ENCODE measurements at places on chromosomes 13 and 19.
A peak's percentile ranks its signal among the peaks of the same experiment; 100 is the strongest.

DNA sequence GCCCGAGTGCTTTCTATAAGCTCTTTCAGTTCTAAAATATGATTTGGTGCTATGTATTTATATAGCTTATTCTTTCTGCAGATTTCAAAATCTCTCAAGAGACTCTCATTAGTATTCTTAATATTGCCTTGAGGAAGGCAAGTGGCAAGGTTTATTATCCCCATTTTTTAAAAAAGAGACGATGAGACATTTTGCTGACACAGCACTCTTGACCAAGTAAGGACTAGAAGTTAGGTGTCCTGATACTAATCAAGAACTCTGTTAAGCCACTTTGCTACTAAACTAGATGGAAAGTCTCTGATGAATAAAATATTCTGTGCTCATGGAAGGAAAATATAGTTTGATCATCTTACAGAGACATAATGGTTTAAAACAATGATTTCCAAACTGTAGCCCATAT, 164.7 kb downstream of the MZT1 start:
- DNase-seq = no peak

DNA sequence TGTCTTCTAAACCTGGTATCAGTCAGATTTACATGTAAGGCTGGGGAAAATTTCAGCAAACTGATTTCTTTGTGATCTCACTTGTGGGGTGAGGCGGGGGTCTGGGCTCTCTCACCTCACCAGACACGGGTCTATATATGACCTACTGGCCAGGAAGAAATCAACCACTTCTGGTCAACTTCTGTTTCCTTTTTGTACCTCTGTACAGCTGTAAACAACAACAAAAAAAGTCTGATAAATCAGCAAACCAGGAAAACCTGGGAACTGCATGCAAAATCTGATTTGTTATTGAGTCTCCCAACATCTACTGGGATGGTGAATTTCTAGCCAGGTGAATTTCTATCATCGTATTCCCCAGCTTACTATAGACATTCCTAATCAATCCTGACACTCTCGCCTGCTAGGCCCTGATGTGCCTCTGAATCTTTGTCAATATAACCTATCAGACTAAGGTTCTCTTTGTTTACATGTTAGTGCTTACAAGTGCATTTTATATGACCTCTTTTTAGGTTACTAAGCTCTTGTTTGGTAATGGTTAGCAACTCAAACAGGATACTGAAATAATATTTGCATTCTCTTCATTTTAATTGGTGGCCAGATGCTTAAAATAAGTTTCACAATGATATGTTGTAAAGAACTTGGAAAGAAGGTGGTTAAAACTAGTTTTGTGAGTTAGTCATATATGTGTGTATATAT, 77.7 kb downstream of the LRRC63 start:
- no peak for DNase-seq

GRCh38 chr19:40458597-40458974, 7.0 kb downstream of the BLVRB start:
- DNase-seq = no peak

DNA sequence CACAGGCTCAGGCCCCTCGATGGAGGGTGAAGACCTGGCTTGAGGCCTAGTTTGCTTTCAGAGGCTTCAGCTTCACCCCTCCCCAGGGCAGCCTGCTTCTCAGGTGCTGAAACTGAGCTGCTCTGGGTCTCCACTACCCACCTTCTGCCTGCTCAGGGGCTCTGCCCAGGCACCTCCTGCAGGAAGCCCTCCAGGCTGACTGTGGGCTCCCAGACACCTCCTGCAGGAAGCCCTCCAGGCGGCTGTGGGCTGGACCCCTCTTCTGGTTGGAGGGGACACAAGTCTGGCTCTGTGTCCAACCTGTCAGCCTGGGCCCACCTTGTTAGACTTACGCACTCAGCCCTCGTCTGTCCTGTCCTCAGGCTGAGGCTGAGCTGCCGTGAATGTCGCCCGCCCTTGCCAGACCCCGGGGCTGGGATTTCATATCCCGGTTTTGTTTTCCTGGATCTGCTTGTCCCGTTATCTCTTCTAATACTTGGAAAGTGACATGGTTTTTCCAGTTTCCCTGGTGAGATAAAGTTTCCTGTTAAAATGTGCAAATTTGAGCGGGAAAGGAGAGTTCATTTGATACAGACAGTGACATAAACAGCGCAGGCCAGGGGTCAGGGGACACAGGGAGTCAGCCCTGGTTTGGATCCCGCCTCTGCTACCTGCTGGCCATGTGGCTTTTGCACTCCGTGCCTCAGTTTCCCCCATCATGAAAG, 20.8 kb upstream of the MISP start:
- DNase-seq = no peak

GRCh38 chr19:29770648-29771047, 41.1 kb upstream of the CCNE1 start:
- DNase-seq = no peak

DNA sequence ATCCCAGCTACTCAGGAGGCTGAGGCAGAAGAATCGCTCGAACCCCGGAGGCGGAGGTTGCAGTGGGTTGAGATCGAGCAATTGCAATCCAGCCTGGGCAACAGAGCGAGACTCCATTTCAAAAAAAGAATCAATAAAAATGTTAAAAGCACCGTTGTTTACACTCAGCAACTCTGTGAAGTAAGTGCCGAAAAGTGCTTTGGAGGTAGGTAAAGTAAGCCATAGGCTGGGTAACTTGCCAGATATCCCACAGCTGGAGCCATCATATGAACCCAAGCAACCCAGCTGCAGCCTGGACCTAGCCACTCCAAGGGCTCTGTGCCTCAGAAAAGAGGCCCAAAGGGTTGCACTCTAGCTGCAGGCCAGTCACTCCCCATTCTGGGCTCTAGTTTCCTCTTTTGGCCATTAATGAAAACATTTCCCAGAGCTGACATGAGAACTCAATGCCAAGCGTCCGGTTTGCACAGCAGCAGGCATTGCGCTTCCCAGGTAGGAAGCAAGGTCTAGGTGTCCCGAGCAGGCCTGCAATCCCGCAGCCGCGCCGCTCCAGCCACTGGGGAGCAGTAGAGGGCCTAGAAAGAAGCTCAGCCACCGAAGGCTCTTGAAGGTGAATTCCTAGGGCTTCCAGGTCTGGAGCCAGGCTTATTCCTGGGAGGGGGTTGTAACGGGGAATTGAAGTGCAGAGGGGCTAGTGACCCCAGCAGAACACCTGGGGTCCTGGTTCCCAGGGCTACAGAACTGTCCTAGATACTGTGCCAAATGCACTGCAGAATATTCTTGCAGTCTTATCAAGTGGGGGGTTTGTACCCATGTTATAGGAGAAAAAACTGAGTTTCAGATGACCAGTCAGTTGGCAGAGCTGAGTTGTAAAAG, 4.1 kb upstream of the CD79A start:
- DNase-seq = peak; percentile 81

GRCh38 chr13:33372251-33372919, 86.8 kb upstream of the STARD13 start:
- no peak for DNase-seq

GRCh38 chr19:27885359-27885758, 1327.6 kb downstream of the UQCRFS1 start:
- DNase-seq = no peak

DNA sequence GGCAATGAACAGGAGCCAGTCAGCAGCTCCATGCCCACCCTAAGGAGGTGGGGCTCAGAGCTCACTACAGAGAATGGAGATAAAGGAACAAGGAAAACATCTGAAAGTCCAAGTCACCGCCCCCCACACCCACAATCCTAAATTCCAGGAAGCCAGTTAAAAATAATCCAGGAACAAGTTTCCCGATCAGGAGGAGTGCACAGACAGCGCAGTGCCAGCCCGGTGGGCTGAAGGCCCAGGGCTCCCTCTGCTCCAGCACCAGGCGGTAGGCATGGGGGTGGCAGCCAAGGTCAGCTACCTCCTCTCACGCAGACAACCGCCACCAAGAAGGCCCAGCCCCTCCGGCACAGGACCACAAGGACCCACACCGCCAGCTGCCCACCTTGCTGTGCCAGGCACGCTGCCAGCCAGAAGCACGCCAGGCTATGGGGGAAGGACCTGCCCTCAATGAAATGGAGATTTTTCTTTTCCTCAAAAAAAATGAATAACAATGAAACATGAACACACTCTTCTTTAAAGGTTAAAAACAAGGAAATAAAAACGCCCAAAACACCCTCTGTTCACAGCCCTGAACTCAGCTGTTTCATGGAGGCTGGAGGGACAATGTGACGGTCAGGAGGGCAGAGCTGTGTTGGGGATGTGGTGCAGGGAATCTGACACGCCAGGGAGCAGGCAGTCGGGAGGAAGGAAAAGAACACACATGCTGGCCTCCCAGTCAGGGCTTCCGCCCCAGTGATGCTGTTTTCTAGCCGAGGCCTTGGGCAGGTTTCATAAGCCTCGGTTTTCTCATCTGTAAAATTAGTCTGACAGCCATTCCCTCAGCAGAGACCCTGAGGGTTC, 11.0 kb downstream of the STK24 start:
- no peak for DNase-seq

- peak; percentile 92 for DNase-seq
Observed at GRCh38 chr19:32345261-32346207, at the start of gene ZNF507. Gene ZNF507 (plus strand): TSS chr19:32345610. CDS start chr19:32352831, 7,221 bp downstream.

GRCh38 chr13:94454906-94455305, 24.6 kb downstream of the DCT start:
- DNase-seq = no peak

DNA sequence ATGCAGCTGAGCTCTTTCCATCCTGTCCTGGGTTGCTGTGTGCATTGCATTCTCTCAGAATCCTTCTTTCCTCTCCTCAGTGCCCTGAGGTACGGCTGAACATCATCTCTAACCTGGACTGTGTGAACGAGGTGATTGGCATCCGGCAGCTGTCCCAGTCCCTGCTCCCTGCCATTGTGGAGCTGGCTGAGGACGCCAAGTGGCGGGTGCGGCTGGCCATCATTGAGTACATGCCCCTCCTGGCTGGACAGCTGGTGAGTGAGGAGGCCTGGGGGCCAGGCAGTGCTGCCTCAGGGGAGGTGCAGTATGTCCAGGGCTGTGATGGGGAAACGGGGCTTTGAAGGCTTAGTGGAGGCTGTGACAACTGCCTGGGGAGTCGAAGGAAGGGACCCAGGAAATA, 29.8 kb downstream of the PPP2R1A start:
- DNase-seq = no peak

DNA sequence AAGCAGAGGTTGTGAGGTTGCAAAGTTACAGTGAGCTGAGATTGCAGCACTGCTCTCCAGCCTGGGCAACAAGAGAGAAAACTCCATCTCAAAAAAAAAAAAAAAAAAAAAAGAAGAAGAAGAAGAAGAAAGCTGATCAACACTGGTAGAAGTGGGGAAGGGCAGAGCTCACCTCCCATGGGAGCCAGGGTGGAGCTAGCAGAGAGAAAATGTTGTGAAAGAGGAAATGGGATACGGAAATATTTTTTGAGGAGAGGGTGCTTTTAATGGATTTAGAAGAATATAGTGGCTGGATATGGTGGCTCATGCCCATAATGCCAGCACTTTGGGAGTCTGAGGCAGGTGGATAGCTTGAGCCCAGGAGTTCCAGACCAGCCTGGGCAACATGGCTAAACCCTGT, 6.8 kb downstream of the GPR42 start:
- no peak for DNase-seq

DNA sequence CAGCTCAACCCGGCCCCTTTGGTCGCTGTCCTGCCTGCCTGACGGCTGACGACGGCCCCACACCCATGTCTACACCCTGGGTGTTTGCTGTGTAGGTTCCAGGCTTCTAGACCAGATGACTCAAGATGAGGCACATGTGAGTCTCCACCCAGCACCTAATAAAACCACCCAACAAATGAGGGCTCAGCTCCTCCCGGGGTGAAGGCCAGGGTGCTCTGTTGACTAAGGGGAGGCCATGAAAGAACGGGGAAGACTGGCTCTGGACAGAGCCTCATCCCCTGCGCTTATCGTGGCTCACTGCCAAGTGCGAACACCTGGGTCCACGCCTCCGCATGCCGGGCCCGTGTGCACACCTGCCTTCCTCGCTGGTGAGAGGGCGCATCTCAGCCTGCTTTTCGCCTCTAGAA, 39.6 kb downstream of the COL4A2 start:
- DNase-seq = no peak

DNA sequence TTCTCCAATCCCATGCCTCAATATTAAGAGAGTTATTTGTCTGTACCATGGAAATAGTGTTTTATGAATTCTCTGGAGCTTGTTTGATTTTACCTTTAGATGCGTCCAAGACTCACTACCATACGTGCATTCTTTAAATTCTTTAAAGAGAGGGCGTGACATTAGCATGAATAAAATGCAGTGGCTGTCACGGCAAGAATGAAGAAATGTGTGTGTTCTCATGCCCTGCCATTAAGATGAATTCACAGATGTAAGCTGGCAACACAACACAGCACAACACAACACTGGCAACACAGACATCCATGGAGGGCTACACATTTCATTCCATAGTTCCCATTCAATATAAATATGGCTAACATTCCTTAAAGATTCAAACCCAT, 213.4 kb downstream of the ENOX1 start:
- no peak for DNase-seq

DNA sequence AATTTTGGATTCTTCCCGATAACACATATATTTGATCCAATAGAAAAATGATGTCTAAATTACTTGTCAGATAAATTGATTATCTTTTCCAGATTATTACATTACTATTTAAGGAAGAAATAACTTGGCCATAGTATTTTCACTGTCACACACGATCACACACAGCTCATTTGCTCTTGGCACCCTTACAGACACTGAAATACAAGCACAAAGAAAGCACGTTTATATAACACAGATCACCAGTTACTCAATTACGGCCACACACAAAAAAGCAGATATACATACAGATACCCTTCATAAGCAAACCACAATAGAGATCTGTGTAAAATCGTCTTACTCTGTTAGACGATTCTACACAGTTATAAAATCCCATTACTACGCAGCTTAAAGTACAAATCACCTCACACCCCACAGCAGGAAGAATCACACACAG, 716 bp upstream of the ZNF420 start:
- DNase-seq = no peak

DNA sequence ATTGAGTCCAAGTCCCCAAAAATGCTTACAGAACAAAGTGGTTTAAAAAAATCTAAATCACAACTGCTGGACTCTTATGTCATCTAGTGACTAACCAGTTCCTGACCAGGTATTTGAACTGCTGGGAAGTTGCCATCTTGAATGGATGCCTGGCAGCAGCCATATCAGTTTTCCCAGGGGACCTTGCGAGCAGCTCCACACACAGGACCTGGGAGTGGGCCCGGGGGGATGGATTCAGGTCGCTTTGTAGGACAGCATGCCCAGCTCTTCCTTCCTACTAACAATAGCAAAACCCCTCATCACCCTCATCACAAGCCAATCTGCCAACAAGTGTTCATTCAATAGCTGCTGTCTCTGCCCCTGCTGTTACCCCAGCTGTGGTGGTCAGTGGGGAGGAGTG, 65.3 kb downstream of the KCTD15 start:
- DNase-seq = peak; percentile 47

DNA sequence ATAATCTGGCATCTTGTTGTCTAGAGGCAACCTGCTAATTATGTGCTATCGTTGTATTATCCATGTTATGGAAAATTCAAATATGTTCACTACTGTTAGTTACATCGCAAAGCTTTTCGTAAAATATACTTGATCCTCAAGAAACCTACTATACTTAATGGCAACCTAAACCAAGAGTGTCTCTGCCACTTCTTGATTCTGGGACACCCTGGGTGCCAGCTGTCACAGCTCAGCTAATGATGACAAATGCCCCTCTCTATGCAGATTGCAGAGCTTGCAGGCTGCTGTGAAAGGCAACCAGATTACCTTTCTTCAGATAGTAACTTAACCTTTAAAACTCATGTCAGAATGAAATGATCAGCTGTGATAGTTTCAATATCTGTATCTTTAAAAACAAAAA, 8.9 kb upstream of the MAB21L1 start:
- peak; percentile 49 for DNase-seq
